ENCODE measurements at places on chromosomes 16 and 17.

DNA sequence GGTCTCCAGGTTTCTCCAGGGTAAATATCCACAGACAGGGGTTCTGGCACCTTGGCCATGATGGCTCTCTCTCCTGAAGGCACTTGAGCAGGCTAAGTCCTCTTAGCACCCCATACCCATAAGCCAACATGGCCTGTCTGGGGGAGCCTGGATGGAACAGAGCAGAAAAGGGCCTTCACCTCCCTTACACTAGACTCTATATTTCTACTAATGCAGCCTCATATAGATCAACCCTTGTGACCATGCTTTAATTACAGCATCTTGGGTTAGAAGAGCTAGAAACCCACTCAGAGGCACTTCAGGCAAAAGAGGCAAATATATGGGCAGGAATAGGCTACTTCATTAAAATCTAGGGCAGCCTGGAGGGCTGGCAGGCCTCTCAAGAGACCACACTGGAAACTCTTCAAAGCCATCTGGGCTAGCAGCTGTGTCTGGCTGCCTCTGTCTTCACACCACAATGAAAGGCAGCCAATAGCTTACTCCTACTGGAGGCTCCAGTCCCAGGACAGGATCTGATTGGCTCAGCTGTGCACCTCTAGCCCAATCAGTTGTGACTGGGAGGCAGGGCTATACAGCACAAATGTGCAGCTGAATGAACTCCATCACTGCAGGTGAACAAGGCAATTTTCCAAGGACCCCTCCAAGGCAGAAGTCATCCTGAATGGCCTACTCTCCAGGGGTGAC, 4.7 kb upstream of the CDT1 start:
- no peak for DNase-seq

- DNase-seq = no peak
Observed at GRCh38 chr16:49269201-49269600, 12.4 kb downstream of the CBLN1 start.

GRCh38 chr16:14436401-14436955, 193.6 kb downstream of the PARN start:
- no peak for DNase-seq

DNA sequence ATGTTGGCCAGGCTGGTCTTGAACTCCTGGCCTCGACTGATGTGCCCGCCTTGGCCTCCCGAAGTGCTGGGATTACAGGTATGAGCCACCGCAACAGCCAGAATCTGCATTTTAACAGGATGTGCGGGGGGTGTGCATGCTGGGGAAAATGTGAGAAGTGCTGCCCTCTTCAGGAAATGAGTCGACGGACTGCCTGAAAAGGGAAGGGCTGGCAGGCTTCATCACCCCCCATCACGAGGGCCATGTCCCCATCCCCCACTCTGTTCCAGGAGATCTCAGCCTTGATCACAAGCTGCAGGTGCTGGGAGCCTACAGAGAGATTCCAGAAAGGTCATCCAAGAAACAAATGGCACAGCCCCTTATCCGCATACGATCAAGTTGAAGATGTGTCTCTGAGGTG, 195.3 kb upstream of the RPL38 start:
- no peak for DNase-seq

DNA sequence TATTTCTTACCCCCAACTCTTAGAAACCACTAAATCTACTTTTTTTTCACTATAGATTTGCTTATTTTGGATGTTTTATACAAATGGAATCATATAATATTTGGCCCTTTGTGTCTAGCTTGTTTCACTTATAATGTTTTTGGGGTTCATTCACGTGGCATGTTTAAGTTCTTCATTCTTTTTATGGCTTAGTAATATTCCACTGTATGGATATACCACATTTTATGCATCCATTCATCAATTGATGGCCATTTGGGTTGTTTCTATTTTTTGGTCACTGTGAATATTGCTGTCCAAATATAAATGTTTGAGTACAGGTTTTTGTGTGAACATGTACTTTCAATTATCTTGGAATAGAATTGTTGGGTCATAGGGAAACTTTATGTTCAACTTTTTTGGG, 9.2 kb upstream of the NOS2 start:
- DNase-seq = no peak

- DNase-seq = no peak
Observed at GRCh38 chr17:27512511-27513346, 56.5 kb downstream of the KSR1 start.

DNA sequence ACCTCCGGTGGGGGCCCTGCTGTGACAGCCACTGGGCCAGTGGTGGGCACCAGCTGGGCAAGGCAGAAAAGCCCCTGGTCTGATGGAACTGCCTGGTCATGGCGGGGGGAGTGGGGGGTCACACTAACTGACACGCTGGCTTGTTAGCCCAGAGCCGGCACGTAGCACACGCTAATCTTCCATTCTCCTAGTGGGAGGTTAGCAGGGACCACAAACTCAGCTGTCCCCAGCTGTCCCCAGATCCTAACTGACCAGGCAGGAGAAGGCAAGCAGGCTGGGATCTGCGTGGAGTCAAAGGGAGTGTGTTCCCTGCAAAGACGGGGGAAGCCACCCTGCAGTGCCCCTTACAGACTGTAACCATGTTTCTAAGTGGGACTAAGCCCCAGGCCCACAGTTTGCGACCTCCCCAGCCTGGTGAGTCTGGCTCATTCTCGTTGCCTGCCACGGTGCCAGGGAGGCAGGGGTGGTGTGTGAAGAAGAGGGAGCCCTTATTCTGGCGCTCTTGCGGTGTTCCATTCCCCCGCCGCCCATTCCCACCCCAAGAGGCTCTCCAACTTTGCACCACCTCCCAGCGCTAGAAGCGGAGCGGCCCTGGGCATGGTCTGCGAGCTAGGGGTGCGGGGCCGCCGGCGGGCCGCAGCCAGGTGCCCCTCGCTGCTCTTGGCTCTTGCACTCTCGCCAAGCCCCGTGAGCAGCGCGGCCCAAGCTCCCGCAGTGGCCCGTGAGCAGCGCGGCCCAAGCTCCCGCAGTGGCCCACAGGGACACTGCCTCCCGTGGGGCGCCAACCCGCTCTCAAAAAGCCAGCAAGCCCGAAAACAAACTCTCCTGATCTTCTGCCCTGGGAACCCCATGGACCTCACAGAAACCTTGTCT, 12.1 kb upstream of the ZNF423 start:
- DNase-seq = no peak
